ENCODE measurements at places on chromosomes 1 and 21.

- DNase-seq, result no peak
These were observed 59.5 kb downstream of the KCNK1 start for GRCh38 chr1:233673261-233673946.

DNA sequence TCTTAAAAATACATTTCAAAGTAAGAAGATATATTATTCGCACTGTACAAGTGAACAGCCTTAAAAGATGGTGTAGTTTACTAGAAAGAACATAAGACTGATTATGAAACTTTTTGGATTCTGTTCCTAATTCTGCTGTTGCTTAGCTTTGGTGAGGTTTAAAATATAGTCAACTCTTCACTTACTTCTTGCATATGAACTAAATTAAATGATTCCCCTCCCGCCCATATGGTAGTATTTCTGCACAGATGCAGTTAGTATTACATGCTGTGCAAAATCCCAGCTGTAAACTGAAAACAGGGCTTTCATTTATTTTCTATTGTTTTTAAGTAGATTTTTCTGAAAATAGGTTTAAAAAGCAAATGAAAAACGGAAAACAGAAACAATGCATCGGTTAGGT, 345.4 kb upstream of the NCAM2 start:
- DNase-seq, result no peak

- no peak for DNase-seq
These were observed 247.1 kb downstream of the CHRM3 start for GRCh38 chr1:239633432-239633831.

- no peak for DNase-seq
These were observed 9.8 kb downstream of the RGS8 start for GRCh38 chr1:182674346-182675246.

DNA sequence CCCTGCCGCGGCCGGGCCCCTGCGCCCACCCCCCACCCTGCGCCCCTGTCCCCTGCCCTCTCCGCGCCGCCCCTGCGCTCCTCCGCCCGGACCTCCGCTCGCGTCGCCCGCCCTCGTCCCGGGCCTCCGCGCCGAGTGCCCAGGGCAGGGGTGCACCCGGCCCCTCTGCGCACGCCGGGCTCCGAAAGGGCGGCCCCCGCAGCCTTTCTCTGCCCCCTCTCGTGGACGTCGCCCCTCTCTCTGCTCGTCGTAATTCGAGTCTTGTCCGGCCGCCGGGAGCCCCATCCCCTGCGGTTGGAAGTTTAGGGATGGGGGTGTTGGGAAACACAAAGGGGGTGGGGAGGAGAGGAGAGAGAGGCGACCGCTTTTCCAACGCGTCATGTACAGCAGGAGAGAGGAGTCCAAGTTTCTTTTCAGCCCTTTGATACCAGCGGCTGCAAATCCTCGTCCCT, 407 bp downstream of the GALNT2 start:
- no peak for DNase-seq

DNA sequence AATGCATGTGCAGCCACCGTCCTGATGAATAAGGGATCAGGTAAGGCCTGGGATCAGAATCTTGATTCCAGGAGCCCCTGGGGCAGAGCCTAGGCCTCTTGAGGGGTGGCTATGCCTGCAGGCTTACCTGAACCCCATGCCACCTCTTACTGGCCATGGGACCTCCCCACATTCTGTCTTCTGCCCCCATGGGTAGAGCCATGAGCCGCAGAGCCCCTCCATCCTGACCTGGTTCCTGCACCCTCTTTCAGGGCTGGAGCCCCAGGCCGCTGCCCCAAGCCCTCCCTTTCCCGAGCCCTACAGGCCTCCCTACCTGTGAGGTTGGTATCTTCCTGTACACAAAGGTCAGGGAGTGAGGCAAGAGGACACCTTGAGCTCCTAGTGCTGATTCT, 120.8 kb downstream of the DMRTB1 start:
- DNase-seq, result no peak

- no peak for DNase-seq
These were observed 442 bp upstream of the CSMD2 start for GRCh38 chr1:34165422-34165921.

GRCh38 chr1:62876535-62876934, 92.6 kb downstream of the ATG4C start:
- DNase-seq, result no peak

- no peak for DNase-seq
These were observed 123.3 kb downstream of the ZC3H11B start for GRCh38 chr1:219489636-219490035.

- no peak for DNase-seq
These were observed 26.5 kb downstream of the PHTF1 start for GRCh38 chr1:113732802-113733201.

DNA sequence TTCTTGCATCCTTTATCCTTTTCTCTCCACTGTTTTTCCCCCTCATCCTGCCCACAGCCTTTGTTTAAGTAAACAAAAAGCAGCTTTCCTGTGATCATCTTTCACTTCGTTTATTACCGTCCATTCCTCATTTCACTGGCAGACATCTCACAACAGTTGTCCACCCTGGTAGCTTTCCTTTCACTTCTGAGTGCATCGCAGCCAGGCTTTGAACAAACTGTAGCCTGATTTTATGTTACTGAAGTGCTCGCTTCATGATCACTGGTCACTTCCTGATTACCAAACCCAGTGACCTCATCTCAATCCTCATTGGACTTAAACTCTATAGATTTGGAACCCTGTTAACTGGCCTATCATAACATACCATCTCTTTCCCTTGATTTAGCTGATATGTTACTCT, 67.7 kb downstream of the SDCCAG8 start:
- DNase-seq, result no peak

GRCh38 chr21:42650441-42651421, 2.7 kb upstream of the PDE9A start:
- DNase-seq, result no peak

- no peak for DNase-seq
These were observed 158.9 kb upstream of the PROX1 start for GRCh38 chr1:213828867-213829266.

- DNase-seq, result no peak
These were observed 15.2 kb downstream of the TFAP2E start for GRCh38 chr1:35588197-35588910.

- no peak for DNase-seq
These were observed 40.4 kb downstream of the UBR4 start for GRCh38 chr1:19169642-19170041.

- no peak for DNase-seq
These were observed 48.7 kb downstream of the RAP1GAP start for GRCh38 chr1:21620496-21620895.

DNA sequence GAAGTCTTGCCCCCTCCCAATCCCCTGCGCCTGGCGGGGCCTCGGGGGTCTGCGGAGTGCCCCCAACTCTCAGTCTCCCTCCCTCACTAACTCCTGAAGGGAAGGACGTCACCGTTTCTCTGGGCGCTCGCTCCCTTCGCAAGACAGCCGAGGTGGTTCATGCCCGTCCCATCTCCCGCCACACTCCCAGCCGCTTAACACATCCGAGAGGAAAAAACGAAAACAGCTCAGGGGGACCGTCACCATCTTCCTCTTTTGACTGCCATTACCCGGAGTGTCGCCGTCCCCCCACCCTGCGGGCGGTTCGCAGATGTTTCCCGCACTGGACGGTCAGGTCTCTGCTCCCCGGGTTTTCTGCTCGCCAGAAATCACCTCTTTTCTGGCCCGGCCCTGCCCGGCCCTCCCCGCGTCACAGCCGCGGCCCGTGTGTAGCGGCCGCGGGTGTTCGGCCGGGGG, 532 bp downstream of the ERO1B start:
- no peak for DNase-seq

DNA sequence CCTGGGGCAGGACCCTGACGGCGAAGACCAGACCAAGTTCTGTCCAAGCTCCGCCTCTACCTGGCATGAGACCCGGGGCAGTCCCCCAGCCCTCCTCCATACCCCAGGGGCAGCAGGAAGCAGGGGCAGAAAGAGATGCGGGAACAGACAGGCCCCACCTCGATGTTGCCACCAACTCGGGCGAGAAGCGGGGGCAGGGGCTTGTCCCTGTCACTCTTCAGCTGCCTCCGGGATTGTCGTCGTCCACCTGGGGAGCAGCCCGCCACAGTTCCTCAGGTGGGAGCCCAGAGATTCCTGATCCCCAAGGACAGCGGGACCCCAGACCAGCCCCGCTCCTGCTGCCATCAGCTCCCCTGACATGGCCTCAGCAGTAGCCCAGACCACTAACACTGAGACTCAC, 54.8 kb downstream of the CHD5 start:
- DNase-seq, result no peak

DNA sequence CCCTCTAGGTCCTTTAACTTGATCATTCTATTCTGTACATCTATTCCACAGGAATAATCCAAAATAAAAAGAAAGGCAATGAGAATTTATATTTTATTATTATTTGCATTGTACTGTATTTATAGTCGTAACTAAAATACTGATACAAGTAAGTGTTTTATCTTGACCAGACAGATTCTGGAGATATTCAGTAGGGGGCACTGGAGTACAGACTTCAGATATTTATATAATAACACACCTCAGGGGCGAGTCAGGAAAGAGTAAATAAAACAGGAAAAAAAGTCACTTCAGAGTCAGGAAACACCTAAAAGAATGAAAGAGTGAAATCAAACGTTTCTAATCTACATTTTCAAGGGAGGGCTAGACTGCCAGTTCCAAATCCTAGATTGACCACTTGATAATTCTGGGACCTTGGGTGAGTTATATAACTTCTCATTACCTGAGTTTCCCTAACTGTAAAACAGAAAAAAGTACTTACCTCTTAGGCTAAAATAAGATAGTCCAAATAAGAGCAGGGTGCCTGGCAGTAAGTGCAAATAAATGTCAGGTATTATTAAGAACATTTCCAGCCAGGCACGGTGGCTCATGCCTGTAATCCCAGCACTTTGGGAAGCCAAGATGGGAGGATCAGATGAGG, 31.1 kb upstream of the MTF1 start:
- DNase-seq, result no peak

- no peak for DNase-seq
These were observed 12.9 kb downstream of the C8A start for GRCh38 chr1:56867491-56867890.

GRCh38 chr1:201708085-201708512, 120.9 kb upstream of the IPO9 start:
- no peak for DNase-seq

DNA sequence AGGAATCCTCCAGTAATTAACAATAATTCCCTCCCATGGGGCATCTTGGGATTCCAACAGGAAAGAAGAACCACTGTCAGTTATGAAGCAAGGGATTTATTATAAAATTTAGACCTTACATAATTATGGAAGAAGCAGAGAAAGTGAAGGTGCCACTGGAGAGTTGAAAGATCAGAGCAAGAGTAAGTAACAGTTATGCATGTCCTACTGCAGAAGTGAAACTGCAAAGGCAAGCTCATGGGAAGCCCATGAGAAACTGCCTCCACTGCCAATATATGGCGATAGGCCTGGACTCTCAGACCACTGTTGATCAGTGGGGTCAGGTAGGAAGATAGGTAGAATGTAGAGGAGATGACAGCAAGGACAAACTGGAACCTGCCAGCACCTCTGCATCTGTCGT, 123.6 kb upstream of the ZNF648 start:
- DNase-seq, result no peak

- DNase-seq, result no peak
These were observed 44.2 kb downstream of the SMYD2 start for GRCh38 chr1:214324896-214325800.

DNA sequence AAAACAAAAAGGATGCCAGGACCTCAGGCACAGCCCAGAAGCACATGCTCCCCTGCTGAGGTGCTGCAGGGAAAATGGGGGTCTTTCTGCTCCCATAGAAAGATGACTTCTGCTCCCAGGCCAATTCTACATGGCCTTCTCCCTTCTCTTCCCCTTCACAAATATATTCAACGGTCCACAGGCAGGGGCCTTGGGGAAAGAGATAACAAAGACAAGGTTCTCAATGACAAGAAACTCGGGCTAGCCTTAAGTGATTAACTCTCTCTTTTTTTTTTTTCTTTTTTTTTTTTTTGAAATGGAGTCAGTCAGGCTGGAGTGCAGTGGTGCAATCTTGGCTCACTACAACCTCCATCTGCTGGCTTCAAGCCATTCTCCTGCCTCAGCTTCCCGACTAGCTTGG, 54.2 kb downstream of the H3-3A start:
- no peak for DNase-seq

DNA sequence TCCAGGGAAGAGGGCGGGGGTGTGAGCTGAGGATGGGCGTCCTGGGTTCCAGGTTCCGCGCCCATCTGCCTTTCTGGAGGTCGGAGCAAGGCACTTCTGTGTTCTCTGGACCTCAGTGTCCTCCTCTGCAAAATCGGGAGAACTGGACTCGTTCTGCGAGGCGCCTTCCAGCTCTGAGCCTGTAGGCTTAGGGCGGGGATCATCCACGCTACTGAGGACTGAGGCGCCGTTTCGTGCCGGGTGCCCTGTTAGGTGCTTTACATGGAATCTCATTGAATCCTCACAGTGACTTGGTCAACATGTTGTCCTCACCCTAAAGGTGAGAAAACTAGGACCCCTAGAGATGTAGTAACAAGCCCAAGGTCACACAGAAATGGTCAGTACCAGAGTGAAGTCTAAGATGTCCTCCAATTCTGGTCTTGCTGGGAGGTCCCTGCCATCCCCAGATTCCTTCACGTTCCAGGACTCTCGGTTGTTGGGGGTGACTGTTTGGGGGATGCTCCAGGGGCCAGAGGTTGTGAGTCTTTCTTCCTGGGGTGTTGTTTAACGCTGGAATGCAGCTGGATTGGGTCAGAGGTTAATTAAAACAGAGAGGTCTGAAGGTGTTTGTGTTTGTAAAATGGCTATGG, 677 bp downstream of the PRKAA2 start:
- no peak for DNase-seq

- no peak for DNase-seq
These were observed 208.8 kb upstream of the USP25 start for GRCh38 chr21:15520811-15521643.

DNA sequence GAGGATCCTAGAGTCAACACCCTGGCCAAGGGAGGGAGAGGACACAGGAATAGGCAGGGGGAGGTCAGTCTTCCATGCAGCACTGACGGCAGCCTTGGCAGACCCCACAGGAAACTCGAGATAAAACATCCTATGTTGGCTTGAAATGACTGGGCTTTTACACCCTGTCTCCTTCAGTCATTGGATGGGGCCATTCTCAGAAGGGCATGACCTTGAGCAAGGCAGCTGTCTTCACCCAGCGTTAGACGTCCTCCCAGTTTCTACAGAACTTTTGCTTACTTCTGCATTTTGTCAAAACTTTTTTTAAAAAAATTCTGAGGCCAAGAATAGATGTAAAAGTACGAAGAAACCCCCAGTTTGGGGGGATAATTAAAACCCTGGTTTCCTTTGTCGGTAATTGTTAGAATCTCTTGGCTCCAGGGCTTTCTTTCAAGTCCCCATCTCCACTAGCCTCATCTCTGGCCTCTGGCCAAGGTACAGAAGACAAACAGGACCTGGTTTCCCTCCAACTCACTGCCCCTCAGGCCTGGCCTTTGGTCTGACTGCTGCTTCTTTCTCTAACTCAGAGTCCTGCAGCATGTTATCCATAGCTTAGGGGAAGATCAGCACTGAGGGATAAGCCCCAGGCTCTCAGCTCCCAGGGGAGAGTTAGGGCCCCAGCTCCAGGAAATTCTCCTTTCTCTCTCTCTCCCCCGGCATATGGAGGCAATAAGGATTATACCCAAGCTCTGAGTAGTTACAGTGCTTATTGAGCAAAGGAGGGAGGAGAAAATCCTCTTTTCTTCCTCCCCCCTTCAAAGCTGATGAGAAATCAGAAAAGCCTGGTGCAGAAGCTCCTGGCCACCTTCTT, 51.6 kb upstream of the KCND3 start:
- no peak for DNase-seq
